ENCODE measurements at places on chromosomes 13 and 19.

DNA sequence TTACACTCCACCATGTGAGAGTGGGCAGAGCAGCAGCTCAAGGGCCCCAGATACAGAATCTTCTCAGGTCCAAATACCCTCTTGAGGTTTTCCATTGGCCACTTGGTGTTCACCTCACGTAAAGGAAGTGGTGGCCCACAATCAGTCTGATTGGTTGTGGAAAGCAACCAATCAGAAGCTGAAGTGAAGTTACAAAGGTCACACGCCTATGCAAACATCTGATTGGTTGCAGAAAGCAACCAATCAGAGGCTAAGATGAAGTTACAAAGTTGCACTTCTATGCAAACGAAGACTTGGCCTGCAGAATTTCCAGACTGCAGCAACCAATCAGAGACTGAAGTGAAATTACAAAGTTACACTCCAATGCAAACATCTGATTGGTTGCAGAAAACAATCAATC is 14.3 kb upstream of the TM9SF2 start:
- no peak for DNase-seq

DNA sequence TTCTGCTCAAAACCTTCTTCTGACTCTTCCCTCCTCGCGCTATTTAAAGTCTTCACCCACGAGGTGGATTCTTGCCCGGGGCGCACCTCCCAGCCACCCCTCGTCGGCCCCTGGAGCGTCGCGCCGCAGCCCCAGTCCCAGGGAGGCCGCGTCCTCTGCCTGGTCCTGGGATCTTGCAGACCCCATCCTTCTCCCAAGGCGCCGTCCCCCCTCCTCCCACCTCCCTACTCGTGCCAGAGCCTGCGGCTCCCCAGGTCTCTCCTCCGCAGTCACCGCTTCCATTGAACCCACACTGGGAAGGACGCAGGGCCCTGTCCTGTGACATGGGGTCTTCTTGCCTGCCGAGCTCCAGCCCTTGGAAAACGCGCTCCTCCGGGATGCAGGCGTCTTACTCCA is 486 bp downstream of the ZNF808 start:
- DNase-seq: peak; percentile 41

DNA sequence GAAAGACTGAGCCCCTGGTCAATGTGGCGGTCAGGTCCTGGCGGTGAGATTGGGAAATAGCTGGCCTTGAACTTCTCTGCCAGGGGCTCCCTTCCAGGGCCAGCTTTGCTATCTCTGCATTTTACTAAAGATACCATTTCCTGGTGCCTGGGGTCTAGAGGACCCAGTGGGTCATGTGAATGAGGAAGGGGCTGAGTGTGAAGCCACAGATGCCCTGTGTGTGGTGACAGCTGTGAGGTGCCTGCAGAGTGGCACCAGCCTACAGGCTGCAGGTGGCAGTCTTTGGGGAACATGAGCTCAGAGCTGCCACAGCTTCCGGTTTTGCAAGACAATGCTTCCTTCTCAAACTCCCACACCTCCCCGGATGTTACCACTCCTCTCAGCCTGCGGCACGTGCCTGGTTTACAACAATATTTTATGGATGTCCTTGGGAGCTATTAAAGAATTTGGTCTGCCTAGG is 5.2 kb upstream of the MLNR start:
- DNase-seq: peak; percentile 43

- DNase-seq: no peak
These were observed 6.6 kb downstream of the PEPD start for GRCh38 chr19:33514885-33515551.

DNA sequence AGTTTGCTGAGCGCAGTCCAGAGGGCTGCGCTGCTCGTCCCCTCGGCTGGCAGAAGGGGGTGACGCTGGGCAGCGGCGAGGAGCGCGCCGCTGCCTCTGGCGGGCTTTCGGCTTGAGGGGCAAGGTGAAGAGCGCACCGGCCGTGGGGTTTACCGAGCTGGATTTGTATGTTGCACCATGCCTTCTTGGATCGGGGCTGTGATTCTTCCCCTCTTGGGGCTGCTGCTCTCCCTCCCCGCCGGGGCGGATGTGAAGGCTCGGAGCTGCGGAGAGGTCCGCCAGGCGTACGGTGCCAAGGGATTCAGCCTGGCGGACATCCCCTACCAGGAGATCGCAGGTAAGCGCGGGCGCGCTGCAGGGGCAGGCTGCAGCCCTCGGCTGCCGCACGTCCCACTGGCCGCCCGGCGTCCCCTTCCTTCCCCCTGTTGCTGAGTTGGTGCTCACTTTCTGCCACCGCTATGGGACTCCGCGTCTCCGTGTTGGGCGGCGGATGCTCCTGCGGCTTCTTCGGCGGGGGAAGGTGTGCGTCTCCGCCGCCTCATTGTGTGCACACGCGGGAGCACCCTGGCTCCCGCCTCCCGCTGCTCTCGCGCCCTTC is 772 bp downstream of the GPC6 start:
- DNase-seq: peak; percentile 56

GRCh38 chr19:47447470-47448359 is 24.0 kb downstream of the SLC8A2 start:
- peak; percentile 99 for DNase-seq

- no peak for DNase-seq
These were observed 309.9 kb downstream of the DCT start for GRCh38 chr13:94169454-94170144.

DNA sequence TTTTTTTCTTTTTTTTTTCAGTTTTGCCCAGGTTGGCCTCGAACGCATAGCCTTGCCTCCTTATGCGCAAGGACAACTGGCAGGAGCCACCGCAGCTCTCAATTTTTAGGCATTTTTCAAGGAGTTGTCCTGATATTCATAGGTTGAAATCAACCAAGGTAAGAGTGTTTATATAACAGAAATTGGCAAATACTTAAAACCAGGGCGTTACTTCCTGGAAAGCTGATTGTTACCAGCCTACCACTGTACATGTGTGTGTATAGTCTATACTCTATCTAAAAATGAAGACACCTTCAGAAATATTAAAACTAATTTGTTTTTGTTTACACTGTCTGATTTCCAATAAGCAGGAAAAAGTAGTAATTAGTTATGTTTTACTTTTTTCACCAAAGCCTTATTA is 39.2 kb downstream of the GPC6 start:
- no peak for DNase-seq

DNA sequence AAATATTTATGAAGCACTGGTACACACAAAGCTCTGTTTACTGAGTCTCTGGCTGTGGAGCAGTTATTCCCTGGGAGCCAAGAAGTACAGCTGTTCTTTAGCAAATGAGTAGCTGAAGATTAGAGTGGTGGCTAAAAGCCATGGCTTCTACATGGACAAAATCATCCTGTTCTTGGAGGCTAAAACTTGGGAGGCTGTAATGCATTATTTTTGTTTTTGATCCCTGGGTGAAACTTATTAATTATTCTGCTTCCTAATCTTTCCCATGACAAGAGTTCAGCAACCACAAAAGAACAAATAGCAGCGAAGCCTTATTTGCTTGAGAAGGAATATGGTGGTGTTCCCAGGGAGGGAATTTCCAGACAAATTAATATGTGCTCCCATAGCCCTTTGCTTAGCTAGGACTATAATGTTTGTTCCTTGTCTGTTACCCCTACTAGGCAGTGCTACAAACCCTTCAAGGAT is 109.5 kb downstream of the DCT start:
- no peak for DNase-seq

Measured in WTC11 (cell line).